Pancreas (tissue), 10 donors: ENCODE measurements at places on chromosomes 1 and 21. TPM values are rescaled to one million over a fixed set of nuclear protein-coding genes. Genes with fewer than 3 reads are reported as not detected.

DNA sequence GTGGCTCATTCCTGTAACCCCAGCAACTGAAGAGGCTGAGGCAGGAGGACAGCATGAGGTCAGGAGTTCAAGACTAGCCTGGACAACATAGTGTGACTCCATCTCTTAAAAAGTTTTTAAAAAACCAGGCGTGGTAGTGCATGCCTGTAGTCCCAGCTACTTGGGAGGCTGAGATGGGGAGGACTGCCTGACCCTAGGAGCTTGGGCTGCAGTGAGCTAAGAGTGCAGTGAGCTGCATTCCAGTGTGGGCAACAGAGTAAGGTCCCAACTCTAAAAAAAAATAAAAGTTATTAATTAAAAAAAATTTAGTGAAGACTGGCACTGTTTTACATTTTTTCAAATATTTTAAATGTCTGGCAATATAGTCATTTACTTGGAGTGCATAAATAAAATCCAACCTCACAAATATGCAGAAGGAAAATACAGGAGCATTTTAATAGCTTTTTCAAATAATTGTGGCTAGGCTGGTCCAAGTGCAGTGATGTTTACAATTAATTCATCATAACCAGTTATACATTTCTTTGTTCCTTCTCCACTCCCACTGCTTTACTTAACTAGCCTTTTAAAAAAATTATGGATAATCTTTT, 10.8 kb downstream of the ZBTB8OS start:
- DNase-seq, result no peak

DNA sequence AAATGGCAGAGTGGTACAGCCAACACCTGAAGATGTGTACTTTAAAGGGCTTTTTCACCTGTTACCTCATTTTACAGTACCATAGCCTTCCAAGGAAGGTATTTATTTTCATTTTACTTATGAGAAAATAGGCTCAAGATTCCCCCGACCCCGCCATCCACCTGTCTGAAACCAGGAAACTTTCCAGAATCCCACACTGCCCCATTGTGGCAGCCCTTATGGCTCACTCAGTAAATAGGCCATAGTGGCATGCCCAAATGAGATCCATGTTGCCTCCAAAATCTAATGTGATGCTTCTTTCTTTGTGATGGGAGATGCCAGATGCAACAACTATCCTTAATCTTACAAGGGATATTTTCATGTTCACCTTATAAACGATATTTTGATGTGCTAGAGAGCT, 97.8 kb downstream of the EBNA1BP2 start:
- DNase-seq, result no peak

GRCh38 chr1:41591891-41592290, 107.4 kb upstream of the EDN2 start:
- DNase-seq, result no peak

DNA sequence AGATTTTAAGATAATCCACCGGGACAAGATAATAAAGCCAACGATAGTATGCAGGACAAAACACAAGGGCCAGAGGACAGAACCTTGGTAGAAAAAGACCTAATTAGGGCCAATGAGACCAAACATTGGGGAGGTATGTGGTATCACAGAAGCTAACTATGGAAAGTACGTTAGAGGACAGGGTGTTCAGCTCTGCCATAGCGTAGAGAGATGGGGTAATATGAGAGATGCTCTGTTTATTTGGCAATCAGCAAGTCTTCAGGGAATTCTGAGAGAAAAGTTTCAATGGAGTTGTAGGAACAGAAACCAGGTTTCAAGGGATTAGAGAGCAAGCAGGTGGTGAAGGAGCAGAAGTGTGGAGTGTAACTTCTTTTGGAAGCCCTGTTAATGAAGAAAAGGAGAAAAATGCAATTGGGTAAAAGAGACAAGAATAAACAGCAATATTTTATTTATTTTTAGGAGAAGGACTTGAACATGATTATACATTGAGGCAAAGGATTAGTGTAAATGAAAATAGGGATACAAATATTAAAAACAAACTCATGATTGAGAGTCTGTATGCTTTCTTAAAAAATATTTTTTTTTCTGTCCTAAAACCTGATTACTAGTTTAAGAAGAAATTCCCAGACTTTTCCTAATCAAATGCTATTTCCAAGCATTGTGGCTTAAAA, 24.0 kb downstream of the EEIG2 start:
- no peak for DNase-seq

DNA sequence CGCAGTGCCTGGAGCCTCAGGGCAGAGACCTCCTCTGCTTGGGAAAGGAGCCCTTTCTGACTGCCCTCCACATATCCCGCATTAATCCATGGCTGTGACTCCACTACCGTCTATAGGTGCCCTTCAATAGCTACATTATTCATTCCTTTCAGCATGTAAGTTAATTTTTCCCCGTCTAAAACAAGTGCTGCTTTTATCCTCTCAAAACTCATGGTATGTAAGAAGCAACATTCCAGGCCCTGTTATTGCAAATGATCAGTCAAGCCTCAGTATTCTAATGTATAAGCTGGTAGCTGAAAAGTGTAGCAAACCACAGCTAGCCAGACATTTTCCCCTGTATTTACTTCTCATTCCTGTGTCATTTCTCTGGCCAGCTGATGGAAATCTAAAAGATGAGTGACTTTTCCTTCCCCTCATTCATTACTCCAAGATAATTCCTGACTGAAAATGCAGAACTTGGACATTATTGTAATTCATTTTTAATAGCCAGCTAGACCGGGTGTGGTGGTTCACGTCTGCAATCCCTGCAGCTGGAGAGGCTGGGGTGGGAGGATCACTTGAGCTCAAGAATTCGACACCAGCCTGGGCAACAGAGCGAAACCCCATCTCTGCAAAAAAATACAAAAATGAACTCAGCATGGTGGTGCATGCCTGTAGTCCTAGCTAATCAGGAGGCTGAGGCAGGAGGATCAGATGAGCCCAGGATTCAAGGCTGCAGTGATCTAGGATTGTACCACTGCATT, 88.5 kb upstream of the SOD1 start:
- DNase-seq, result no peak

DNA sequence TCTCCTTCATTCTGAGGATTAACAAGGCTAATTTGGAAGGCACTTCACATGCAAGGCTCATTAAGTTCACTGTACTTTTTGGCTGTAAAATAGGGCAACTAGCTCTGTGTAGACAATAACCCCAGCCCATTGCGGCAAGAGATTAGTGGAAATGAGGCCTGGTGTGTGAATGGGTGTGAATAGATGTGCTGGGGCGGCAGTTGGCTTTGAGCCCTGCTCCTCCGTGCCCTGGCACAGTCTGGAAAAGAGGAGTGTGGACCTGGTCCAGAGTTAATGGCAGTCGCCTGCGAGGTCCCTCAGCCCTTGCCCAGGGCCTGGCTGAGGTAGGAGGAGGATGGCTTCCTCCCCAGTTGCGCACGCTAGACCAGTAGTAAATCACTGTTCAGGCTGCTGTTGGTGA, 4.8 kb downstream of the KISS1 start:
- DNase-seq, result no peak

The RXFP4 gene
- not detected for total RNA-seq

The CHODL gene
- 0.12 TPM for total RNA-seq

The AMY1A gene
- 1.7 TPM for total RNA-seq
